ENCODE measurements at places on chromosomes 4 and X.
A peak's percentile ranks its signal among the peaks of the same experiment; 100 is the strongest.

- DNase-seq = no peak
Measured at GRCh38 chrX:23844502-23845138, 61.6 kb downstream of the SAT1 start.

DNA sequence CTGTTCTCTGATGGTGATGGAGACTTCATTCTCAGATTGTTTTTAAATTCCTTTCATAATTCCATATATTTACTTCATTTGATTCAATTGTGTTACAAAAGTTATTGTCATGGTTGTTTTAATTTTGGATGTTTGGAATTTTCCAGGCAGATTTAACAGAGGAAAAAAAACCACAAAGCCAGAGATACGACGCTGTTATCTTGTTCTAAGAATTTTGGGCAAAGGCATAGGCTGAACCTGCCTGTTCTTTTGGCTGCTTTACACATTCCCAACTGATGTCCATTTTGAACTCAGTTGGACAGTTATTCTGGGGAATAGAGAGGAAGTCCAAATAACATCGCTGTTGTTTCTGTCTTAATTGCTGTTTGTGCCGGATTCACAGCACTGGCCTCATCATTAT lies 65.7 kb downstream of the LINC00632 start:
- no peak for DNase-seq

- DNase-seq = no peak
Measured at GRCh38 chr4:117968606-117969005, 65.7 kb upstream of the NDST3 start.

DNA sequence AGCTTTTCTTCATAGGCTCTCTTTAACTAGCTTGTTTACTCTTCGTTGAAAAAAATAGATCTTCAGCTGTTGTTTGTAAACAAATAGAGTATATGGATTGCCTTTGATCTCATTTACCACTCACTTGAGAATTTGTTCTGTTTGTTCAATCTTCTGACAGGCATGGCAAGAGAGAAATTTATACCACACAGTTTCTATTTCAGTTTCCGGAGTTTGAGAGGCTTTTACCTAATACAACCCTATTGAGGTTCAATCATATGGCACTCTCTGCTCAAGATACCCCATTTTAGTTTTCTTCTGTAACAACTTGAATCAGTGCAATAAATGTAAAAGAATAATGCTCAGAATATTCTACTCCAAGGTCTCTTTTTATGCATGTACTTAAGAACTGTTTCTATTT lies 148.0 kb downstream of the EMCN start:
- DNase-seq = no peak

DNA sequence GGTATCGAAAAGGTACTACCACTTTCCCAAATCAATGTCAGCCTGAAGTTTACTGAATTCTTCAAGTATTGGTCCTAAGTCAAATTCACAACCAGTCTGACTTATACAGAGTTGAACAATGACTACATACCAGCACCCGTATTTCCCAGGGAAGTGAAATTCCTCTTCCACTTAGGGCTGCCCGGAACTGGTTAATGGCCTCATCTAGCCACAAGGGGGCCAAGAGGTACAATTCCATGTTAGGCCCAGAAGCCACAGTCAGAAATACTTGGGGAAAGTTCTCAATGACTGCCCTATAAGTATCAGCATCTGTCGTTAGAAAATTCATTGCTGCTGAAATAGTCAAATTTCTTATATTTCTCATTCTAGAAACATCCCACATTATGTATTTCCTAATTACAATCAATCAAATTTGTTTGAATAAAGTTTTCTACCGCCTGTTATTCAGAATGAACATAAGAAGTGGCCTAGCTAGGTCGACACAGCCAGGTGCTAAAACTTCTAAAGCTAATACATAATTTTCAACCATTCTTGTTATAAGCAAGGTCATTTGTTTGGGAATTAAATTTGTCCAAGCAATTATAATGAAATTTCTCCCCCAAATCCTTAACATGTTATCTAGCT lies 5.6 kb upstream of the PCDH7 start:
- DNase-seq = peak; percentile 54
